ENCODE measurements at places on chromosomes 1 and 21. TPM values are rescaled to one million over a fixed set of nuclear protein-coding genes. Genes with fewer than 3 reads are reported as not detected.

Gene OLFML3
- total RNA-seq, result 44.3 TPM

Gene RGS8
- total RNA-seq, result not detected

Gene SHE
- total RNA-seq, result 33.1 TPM

Gene CELA3B
- total RNA-seq, result 0.90 TPM

Gene OXCT2
- total RNA-seq, result 0.87 TPM

Gene SPATA21
- not detected for total RNA-seq

Gene CFAP141
- not detected for total RNA-seq

Gene SDHB
- total RNA-seq, result 113 TPM

Gene PLPPR4
- 1.7 TPM for total RNA-seq

Gene OR2L5
- not detected for total RNA-seq

Gene KCNJ9
- not detected for total RNA-seq

Gene TAS1R1
- total RNA-seq, result not detected

Gene PYHIN1
- 1.4 TPM for total RNA-seq

Gene ZNF695
- not detected for total RNA-seq

Gene IL19
- not detected for total RNA-seq

Gene RAB25
- total RNA-seq, result not detected

Gene CRNN
- total RNA-seq, result not detected

Gene DDAH1
- total RNA-seq, result 15.4 TPM

Gene CNTN2
- total RNA-seq, result not detected

Gene CFHR4
- total RNA-seq, result not detected

Gene OR6F1
- total RNA-seq, result not detected

Gene EXTL1
- not detected for total RNA-seq

Gene OR2T3
- not detected for total RNA-seq

Gene PBXIP1
- total RNA-seq, result 43.5 TPM

Gene PLOD1
- 66.9 TPM for total RNA-seq

Gene CYP4A22
- total RNA-seq, result 0.42 TPM

Gene FMO5
- total RNA-seq, result 2.5 TPM

Gene GJA9
- total RNA-seq, result not detected

Gene MYOG
- not detected for total RNA-seq

Gene CLCNKA
- total RNA-seq, result 0.39 TPM

Gene PTPRC
- 65.8 TPM for total RNA-seq

Gene C1orf94
- total RNA-seq, result not detected

Gene ZSWIM5
- 0.42 TPM for total RNA-seq

Gene PEX10
- 23.9 TPM for total RNA-seq

Gene HFM1
- 0.84 TPM for total RNA-seq

Gene DRAXIN
- total RNA-seq, result not detected

Gene CNR2
- total RNA-seq, result not detected

Gene NUDT4B
- total RNA-seq, result 0.74 TPM

Gene OR10J1
- not detected for total RNA-seq

Gene NEGR1
- total RNA-seq, result 34.7 TPM

Gene APOBEC4
- total RNA-seq, result not detected

Measured in mesenteric fat pad (tissue), 1 donor.